Stimulated activated naive CD8-positive, alpha-beta T cell treated with anti-CD3 and anti-CD28 coated beads, Interleukin-15, amount 100 ng/mL, for 72 hours (primary cell): ENCODE measurements at places on chromosomes 1 and 21.

DNA sequence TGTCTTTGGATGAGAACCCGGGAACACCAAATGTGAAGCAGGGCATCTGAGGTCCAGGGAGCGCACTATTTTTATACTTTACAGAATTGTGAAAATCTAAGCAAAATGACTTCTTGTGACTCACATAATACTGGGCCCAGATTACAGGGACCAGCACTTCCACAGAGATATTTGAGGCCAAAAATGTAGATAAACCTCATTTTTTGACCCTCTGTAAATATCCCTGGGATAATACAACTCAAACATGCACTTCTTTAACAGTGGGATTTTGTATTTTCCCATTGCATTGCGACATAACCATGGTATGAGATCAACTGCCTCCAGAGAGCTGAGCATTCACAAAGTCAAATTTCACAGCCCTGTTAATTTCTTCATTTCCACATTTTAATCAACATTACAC lies 289.4 kb upstream of the ADGRL4 start:
- no peak for DNase-seq

DNA sequence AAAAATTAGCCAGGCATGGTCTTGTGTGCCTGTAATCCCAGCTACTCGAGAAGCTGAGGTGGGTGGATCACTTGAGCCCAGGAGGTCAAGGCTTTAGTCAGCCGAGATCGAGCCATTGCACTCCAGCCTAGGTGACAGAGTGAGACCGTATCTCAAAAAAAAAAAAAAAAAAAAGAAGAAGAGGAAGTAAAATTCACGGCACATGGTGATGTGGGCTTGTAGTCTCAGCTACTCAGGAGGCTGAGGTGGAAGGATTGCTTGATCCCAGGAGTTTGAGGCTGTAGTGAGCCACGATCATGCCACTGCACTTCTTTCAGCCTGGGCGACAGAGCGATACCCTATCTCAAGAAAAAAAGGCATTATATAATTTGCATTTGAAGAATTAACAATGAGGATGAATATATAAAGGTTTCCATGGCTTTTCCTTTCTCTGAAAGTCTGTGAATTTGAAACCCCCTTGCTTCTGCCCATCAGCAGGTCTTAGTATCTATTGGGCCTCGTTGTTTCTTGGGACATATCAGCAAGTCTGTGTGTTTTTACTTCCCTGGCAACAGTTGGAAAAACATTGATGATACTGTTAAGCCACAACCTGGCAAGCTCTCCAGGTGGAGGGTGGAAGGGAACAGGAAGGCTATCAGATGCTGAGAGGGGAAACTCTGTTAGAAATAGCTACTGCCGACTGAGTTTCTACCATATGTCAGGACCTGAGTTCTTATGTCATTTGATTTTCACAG lies 4.6 kb upstream of the PLA2G2D start:
- DNase-seq = no peak

DNA sequence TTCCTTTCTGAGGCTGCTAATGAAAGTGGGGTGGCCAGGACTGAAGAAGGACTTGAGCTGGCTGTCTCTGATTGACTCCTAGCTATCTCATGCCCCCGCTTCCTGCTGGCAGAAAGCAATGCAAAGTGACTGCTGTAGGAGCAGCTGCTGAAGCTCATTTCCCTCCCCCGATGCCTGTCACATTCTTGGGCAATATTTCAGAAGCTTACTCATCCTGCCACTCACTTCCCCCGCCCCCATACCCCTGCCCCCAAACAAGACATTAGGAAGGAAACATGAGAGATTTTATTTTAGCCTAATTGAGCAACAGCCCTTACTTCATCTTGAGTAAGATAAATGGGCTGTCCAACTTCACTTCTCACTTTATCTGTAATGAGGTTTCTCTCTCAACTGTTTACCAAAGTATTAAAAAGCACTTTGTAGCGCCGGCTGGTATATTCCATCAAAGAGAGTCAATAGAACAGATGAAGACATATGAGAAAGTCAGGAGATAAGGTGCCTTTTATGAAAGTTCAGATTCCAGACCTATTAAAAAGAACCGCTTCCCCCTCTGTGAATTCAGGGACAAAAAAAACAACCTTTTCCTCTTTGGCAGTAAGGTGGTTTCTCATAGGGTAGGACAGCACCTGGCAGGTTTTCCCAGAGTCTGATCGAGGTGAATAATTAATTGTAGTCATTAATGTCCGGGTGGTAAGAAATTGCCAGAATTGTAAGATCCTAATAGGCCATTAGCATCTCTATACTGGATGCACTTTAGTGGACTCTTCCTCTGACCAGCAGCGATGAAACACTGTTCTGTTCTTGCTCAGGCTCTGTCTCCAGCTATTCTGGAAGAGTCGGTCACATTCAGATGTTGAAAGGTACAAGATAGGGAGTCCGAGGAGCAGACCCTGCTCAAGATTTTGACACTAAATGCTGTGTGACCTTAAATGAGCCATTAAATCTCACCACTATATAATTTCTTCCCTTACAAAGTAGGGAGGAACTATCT lies 70.2 kb downstream of the SH3GLB1 start:
- DNase-seq = peak; percentile 36

- no peak for DNase-seq
Measured at GRCh38 chr21:45723049-45723958, 79.8 kb downstream of the PCBP3 start.

DNA sequence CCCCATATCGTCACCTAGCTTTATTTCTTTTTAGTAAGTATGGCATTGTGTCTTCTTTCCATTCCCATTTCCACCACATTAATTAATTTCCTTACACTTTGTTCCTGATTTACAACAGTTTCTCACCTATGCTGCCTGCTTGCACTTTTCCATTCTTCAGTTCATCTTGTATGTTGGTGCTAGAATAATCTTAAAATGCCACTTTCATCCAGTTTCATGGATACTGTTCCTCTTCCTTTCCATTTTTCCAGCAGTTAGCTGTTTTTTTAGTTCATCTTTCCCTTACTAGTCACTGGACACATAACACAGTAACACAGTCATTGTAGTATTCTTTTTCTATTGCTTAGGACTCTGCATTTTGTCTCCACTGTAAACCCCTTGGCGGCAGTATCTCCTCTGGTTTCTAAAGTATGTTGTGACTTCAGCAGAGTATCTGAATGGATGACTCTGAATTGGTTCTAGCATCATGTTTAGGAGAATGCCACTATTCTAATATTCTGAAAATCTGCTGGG lies 2.1 kb downstream of the CDC7 start:
- DNase-seq = no peak

DNA sequence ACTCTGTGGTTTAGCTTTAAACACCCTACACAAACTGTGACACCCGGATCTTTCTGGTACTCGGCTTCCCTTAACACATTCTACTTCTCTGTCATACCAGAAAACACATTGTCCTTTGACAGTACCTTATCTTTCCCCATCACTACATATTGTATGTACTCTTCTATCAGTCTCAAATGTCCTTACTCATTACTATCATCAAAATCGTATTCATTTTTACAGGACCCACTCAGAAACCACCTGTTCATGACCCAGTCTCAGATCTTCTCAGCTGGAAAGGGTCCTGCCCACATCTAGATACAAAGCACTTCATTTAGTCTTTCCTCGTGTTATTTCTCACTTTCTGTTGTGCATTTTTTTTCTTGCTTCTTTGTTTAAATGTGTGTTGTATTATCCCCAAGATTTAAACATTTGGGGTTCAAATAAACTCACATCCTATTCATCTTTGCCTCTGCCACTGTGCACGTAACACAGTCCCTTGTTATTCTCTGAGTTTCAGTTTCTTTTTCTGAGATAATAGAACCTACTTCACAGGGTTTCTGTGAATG lies 27.7 kb downstream of the CD34 start:
- no peak for DNase-seq

- no peak for DNase-seq
Measured at GRCh38 chr1:179425186-179425585, 59.4 kb downstream of the AXDND1 start.

- no peak for DNase-seq
Measured at GRCh38 chr1:239315631-239316217, 70.6 kb upstream of the CHRM3 start.

- no peak for DNase-seq
Measured at GRCh38 chr1:22494144-22494543, 42.5 kb downstream of the ZBTB40 start.

DNA sequence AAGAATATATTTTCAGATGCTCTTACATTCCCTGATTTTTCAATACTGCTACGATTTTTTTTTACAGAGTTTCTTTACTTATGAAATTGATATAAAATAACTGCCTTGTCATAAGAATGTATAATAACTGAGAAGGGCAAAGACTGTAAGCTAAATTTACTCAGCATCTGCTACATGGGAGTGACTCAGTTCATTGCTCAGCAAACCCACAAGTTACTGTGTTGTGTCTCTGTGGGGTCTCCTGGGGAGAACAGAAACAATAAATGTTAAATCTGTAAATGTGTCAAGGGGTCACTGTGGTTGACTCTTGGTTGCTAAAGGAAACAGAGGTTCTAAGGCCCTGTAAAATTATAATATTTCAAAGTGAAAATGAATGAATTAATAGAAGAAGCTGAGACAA lies 210.3 kb upstream of the CACYBP start:
- no peak for DNase-seq

- DNase-seq = no peak
Measured at GRCh38 chr1:157137408-157138219, 581 bp downstream of the ETV3 start.

GRCh38 chr1:6200188-6200809 lies 904 bp upstream of the RPL22 start:
- DNase-seq = no peak

- no peak for DNase-seq
Measured at GRCh38 chr1:178664278-178664677, 60.8 kb upstream of the RALGPS2 start.

GRCh38 chr1:170376801-170377385 lies 155.1 kb upstream of the GORAB start:
- no peak for DNase-seq

DNA sequence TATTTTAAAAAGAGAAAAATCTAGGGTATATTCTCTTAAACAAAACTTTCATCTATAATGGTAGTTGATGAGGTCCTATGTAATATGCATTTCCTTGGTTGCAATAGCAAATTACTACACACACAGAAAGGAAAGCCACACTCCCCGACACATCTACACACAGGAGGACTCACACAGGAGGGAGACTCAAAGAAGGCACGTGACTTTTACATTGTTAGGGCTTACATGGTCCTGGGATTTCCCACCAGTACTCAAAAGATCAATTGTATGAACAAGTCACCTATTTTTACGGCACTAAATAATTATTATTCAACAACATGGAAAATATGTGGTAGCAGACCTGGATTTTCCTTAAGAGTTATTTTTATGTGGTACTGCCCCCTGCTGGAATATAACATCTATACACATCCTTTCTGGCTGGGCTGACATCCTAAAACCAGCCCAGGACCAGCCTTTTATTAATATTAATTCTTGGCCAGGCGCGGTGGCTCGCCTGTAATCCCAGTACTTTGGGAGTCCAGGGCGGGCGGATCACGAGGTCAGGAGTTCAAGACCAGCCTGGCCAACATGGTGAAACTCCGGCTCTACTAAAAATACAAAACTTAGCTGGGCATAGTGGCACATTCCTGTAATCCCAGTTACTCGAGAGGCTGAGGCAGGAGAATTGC lies 33.9 kb upstream of the LGALS8 start:
- DNase-seq = no peak

DNA sequence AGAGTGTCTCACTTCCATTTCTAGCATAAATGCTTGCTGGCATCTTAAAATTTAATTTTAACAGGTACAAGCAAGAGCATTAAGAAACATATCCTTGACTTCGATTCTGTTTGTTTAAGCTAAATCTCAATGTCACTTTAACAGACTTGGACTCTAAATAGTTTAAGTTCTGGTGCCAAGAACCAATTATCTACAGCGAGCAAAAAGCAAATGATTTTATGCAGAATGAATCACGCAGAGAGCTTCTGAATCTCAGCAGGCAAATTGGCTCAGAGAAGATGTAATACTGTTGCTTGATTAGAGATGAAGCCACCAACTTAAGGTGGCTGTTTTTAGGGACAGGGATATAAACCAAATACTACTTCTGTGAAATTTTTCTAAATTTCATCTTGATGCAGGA lies 117.0 kb upstream of the PLD5 start:
- no peak for DNase-seq

DNA sequence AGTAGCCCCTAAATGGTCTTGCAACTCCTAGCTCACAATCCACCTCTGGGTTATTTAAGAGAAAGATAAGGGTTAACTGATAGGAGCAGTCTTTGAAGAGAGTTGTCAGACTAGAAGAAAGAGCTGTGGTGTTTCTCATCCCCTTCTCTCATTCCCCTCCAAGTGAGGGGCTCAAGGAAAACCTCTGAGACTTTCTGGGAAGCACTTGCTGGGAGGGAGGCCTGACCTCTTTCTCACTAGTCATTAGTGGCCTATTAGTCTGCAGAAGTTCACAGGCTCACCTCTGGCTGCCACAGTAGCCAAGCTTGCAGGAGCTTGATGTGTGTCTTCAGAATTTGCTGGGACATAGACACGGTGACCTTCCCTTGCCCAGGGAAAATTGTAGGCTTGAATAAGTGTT lies 6.2 kb upstream of the GPR89A start:
- no peak for DNase-seq

DNA sequence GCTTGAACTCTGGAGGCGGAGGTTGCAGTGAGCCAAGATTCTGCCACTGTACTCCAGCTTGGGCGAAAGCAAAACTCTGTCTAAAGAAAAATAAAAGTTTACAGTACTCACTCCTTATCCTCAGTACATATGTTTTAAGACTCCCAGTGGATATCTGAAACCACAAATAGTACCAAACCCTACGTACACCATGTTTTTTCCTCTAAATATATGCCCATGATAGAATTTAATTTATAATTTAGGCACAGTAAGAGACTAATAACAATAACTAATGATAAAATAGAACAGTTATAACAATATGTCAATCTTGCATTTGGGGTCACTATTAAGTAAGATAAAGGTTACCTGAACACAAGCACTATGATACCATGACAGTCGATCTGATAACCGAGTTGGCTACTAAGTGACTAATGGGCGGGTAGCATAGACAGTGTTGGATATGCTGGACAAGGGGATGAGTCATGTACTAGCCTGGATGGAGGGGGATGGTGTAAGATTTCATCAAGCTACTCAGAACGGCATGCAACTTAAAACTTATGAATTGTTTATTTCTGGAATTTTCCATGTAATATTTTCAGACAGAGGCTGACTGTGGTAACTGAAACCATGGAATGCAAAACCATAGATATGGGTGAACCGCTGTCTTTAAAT lies 43.7 kb downstream of the ST7L start:
- no peak for DNase-seq

- no peak for DNase-seq
Measured at GRCh38 chr1:17027403-17027802, 15.7 kb upstream of the ATP13A2 start.

DNA sequence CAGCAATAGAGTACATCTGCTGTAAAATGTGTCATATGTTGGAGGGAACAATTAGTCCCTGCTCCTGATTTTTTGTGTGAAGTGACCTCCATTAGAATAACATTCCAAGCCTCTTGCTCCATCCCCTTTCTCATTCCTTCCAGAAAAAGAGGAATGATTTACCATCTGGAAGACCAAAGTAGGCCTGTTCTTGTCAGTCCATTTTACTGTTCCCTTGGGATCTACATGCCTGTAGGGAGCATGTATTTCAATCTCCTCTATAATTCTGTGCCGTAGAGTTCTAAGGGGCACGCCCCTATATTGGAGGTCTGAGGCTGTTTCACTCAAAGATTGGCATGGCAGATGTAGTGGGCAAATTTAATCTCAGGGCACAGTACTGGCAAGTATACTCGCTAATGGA lies 48.8 kb upstream of the MAN1A2 start:
- DNase-seq = no peak

GRCh38 chr1:52635321-52636089 lies 2.5 kb downstream of the SHISAL2A start:
- no peak for DNase-seq
